ENCODE measurements at places on chromosomes 12 and 14.

GRCh38 chr12:116839287-116839830, 41.9 kb downstream of the HRK start:
- no peak for DNase-seq

DNA sequence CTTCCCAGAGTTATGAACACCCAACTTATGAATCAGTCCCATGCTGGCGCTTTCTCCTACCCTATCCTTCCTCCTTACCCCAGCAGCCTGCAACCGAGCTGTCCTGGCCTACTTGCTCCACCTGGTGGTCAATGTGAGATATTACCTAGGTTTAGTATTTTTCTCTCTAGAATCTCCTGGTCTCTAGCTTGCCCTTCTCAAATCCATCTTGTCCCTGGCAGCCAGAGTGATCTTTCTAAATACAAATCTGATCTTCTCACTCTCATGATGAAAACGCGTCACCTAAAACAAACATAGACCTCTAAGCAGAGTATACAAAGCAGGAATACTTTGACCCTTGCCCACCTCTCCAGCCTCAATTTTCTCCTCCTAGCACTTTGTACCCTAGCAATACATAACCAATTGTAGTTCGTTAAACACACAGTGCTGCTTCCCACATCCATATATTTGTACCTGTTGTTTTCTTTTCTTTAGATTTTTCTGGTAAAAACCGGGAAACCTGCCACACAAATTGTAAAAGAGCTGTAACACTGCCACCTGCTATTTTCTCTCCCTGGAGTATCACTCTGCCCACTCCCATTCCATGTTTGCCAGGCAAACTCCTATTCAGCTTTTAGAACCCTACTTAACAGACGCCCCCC, 20.0 kb upstream of the TCP11L2 start:
- peak; percentile 93 for DNase-seq

DNA sequence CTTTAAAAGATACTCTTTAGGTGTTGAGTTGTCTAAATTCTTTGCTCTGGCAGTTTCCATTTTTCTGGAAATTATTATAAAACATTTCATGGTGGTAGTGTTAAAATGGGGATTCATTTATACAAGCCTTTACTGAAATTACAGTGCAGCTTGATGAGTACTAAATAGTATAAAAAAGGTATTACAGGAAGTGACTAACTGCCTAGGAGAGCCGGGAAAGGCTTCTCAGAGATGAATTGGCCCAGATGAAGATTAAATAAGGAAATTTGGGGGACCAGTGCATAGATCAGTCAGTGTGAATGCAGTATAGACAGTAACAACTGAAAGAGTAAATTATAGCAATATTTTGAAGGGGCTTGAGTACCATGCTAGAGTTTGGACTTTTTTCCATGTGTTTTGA, 7.5 kb downstream of the PSMA6 start:
- no peak for DNase-seq

- DNase-seq = no peak
Measured at GRCh38 chr14:78340250-78340649, 170.1 kb downstream of the NRXN3 start.

- no peak for DNase-seq
Measured at GRCh38 chr14:71220462-71220861, 313.2 kb downstream of the PCNX1 start.

- no peak for DNase-seq
Measured at GRCh38 chr12:25099010-25099409, 96.0 kb downstream of the DNAI7 start.

GRCh38 chr14:68523989-68524725, 268.7 kb downstream of the ZFP36L1 start:
- DNase-seq = no peak

DNA sequence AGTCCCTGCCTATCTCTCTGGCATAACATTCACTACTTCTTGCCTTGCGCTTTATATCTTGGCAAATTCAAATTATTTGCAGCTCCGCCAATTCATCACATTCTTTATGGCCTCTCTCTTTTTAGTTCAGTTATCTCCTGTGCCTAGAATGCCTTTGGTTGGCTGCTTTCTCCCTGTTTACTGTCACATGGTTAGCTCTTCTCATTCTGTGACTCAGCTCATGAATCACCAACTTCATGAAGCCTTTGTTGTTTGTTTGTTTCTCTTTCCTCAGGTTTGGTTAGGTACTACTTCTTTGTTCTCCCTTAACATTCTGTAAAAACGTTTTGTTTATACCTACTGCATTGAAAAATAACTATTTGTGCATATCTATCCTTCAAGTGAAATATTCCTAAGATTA, 376.5 kb upstream of the GARIN6 start:
- DNase-seq = no peak

DNA sequence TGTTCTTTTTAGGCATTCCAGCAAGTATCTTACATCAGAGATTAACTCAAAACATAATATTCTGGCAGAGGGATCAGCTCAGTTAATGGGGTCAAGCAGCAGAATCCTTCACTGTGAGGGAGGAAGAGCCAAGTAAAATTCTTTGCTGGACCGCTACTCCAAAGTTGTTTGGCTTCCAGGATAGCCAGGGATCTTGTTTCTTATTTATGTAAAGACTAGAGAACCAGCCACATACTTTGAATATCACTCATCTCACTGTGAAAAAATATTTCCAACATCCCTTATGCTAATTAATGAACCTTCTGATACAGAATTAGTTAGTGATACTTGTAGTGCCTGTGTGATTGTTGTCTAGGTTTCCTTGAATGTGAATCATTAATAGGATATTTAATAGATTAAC, 94.2 kb downstream of the PLEKHA5 start:
- no peak for DNase-seq

- DNase-seq = no peak
Measured at GRCh38 chr14:98946940-98947339, 325.1 kb downstream of the BCL11B start.

DNA sequence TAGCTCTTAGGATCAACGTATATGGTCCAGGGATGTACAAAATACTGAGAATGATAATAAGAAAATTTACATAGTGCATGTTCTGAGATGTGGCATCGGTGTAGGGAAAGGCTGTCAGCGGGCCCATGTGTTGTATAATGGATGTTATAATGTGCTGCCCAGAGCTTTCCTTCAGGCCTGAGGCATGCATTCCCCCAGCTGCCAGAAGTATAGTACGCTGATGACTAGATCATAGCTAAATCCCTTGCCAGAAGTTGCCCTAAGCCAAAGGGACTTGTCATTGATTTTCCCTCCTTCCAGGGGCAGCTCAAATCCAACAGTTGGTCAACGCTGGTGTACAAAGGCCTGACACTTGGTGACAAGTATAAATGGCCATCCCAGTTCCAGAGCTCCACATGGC, 6.5 kb upstream of the OR11G2 start:
- DNase-seq = no peak

DNA sequence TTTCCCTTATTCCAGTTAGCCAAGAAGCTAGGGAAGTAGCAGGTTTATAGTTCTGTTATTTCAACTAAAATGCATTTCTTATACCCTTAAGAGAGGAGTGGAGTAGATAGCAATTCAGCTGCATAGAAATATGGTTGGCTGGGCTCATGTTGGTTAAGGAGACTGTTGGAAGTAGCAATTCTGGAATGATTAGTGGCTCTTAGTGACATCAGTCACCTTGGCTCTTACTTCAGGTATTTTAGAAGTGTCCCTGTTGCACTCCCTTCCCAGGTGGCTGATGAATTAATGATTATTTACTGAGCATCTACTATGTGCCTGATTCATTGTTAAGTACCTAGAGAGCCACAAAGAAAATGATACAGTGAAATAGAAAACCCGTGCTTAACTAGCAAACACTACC, 128.1 kb downstream of the MGST1 start:
- no peak for DNase-seq

- DNase-seq = no peak
Measured at GRCh38 chr14:92942976-92943710, 20.2 kb downstream of the CHGA start.

- no peak for DNase-seq
Measured at GRCh38 chr12:104870797-104871196, 87.3 kb downstream of the SLC41A2 start.

GRCh38 chr14:69135133-69135532, 17.8 kb downstream of the DCAF5 start:
- no peak for DNase-seq

- no peak for DNase-seq
Measured at GRCh38 chr14:55327179-55327578, 56.0 kb downstream of the FBXO34 start.

GRCh38 chr12:58657190-58657589, 263.1 kb downstream of the LRIG3 start:
- no peak for DNase-seq

GRCh38 chr12:68290126-68290525, 36.7 kb upstream of the IL22 start:
- no peak for DNase-seq

- DNase-seq = no peak
Measured at GRCh38 chr14:97902630-97903029, 1105.4 kb downstream of the VRK1 start.

DNA sequence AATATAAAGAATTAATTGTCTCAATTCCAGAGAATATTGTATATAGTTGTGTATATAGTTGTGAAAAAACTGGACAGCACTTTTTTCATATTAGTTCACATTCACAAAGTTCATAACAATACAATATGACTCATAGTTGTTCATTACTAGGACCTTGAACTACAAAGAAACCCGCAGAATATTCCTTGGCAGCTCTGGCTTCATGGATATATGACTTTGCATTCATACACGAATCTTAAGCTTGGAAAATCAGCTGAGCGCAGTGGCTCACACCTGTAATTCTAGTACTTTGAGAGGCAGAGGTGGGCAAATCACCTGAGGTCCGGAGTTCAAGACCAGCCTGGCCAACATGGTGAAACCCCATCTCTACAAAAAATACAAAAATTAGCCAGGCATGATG, 38.1 kb upstream of the PCED1B start:
- DNase-seq = no peak

DNA sequence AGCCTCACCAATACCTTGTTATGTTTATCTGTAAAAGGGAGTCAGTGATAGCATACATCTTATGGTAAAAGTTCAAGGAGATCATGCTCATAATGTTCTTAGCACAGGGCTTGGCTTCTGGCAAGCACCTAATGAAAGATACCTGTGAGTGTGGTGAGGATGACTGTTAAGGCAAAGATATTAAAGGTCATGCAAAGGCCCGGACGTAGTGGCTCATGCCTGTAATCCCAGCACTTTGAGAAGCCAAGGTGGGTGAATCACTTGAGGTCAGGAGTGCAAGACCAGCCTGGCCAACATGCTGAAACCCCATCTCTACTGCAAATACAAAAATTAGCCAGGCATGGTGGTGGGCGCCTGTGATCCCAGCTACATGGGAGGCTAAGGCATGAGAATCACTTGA, 425.9 kb upstream of the TBX3 start:
- DNase-seq = no peak

DNA sequence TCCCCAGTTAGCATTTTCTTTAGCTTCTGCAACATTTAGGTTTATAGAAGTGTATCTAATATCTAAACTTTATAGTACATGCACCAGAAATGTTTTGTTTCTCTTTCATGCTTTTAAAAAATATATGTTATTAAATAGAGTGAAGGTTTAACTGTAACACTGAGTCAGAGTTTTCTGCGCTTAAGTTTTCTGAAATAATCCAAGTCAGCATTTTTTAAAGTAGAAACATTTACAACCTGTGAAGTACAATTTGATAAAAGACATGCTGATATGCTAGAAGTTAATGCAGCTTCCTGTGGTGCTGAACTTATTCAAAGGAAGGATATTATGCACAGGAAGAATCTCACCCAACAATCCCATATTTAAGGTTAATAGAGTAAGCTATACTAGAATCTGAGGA, 1096.8 kb downstream of the LRFN5 start:
- DNase-seq = no peak

- DNase-seq = no peak
Measured at GRCh38 chr12:129762436-129762835, 141.4 kb downstream of the TMEM132D start.

- no peak for DNase-seq
Measured at GRCh38 chr12:79156846-79157463, 292.4 kb downstream of the SYT1 start.

DNA sequence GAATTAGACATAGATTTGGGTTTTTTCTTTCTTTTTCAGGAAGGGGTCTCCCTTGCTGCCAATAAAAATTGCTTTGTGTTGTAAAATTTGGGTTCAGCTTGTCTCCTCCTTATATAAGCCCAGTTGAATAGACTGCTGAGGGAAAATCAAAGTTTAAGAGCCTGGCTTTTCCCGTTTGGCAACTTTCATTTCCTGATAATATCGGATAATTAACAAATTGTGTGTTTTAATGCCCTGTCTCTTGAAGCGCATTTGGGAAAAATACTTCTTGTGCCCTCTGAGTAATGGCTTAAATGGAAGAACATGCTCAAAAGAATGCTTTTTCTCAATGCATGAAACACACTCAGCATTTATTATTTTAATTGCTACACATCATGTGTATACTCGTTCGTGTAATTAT, 198.0 kb upstream of the DCN start:
- no peak for DNase-seq

GRCh38 chr12:42407306-42407705, 81.3 kb downstream of the PPHLN1 start:
- DNase-seq = no peak

- DNase-seq = peak; percentile 76
Measured at GRCh38 chr12:110100315-110100970, 23.7 kb upstream of the IFT81 start.

DNA sequence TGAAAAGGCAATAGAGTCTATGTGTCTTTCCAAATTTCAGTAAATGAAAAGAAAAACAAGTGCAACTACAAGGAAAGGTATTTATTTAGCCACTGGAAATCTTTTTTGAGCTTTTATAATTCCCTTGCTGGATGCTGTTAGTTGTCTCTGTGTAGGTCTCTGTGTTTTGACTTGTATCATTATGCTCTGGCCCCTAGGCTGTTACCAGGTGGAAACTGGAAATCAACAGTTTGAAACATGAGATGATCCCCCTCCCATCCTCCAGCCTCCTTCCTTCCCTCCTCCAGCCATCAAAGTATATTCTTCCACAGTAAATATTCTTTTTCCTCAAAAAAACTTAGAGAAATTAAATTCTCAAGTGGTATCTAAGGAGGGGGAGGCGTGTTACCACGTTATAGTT, 934 bp upstream of the DCN start:
- no peak for DNase-seq

DNA sequence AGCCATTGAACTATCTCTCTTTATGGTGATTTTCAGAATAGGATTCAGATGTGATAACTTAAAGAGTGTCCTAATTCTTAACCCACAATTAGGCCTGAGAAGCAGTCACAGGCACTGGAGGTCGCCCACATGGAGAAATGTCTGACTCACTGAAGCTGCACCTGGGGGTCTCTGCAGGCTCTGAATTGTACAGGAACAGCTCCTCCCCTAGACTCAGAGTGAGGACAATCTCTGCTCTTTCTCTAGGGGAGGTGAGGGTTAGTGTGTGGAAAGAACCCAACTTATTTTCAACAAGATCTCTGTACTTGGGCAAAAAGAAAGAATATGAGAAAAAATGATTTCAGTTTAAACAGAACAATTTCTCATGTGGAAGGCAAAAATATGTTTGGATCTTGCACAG, 1124.6 kb downstream of the TMEM121 start:
- DNase-seq = no peak

GRCh38 chr14:54450535-54450934, 9.4 kb upstream of the CNIH1 start:
- no peak for DNase-seq

Measured in hematopoietic multipotent progenitor cell treated with erythropoietin and hydrocortisone succinate and interleukin-3 and kit ligand, for 17 days (in vitro differentiated cells).